Activated CD4-positive, alpha-beta T cell treated with anti-CD3 and anti-CD28 coated beads, Interleukin-2, amount 10 ng/mL, durations not matched to agents 7 days and 5 days (primary cell): ENCODE measurements at places on chromosomes 12 and 14.

GRCh38 chr12:14958361-14959125, 2.9 kb downstream of the ARHGDIB start:
- H3K27me3 ChIP-seq: no peaks in the 10 kb centered on the region
- no peak for DNase-seq
- peaks cover 70% of the 10 kb centered on the region for H3K36me3 ChIP-seq
- H3K4me1 ChIP-seq: peaks cover 49% of the 10 kb centered on the region

DNA sequence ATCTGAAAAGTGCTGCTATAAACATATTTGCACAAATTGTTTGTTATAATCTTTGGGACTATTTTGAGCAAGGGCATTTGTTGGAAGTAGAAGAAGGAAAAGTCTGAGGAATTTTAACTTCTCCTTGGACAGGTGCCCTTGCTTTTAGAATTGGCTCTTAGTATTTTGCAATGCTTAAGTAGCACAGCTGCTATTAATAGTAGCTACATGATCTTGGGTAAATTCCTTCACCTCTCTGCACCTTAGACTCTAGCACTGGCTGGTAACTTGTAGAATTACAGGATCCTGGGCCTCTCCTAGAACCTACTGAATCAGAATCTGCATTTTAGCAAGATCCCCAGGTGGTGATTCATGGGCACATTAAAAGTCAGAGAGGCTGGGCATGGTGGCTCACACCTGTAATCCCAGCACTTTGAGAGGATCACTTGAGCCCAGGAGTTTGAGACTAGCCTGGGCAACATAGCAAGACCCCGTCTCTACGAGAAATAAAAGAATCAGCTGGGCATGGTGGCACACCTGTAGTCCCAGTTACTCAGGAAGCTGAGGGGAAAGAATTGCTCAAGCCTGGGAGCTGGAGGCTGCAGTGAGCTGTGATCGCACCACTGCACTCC, 10.8 kb upstream of the TMEM120B start:
- no peak overlapping the region for H3K27ac ChIP-seq
- peaks cover 4% of the 10 kb centered on the region for H3K4me1 ChIP-seq
- no peak for DNase-seq
- no peak overlapping the region for H3K4me3 ChIP-seq
- no peaks in the 10 kb centered on the region for H3K36me3 ChIP-seq

GRCh38 chr14:99064262-99064954, 207.6 kb downstream of the BCL11B start:
- no peak overlapping the region for H3K4me3 ChIP-seq
- no peaks in the 10 kb centered on the region for H3K4me1 ChIP-seq
- no peaks in the 10 kb centered on the region for H3K36me3 ChIP-seq

DNA sequence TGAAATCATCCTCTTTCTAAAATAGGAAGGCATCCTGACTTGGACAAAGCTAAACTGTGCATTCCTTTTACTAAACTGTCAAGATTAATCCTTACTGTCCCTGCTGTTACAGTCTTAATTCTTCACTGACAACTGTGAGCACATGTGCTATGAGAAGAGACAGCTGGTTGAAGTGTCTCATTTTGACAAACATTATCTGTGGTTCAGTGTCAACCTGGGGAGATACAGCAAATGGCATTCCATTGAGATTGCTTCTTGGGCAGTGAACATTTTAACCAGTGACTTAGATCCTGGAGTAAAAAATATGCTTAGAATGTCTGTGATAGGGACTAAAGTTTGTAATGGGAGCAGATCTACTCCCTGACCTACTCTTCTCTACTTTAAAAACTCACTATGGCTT, 552.6 kb upstream of the ATP2B1 start:
- no peak overlapping the region for H3K27ac ChIP-seq
- H3K27me3 ChIP-seq: peaks cover 11% of the 10 kb centered on the region
- no peak overlapping the region for H3K4me3 ChIP-seq
- H3K4me1 ChIP-seq: no peaks in the 10 kb centered on the region

- no peak overlapping the region for H3K27ac ChIP-seq
- no peak for DNase-seq
- H3K4me3 ChIP-seq: no peak overlapping the region
- H3K36me3 ChIP-seq: no peaks in the 10 kb centered on the region
- H3K27me3 ChIP-seq: peaks cover 40% of the 10 kb centered on the region
Observed at GRCh38 chr12:15796493-15797141, 7.4 kb upstream of the EPS8 start.

GRCh38 chr14:91817566-91818325, 49.6 kb downstream of the TC2N start:
- no peak for DNase-seq
- H3K36me3 ChIP-seq: peaks cover 75% of the 10 kb centered on the region
- H3K27ac ChIP-seq: no peak overlapping the region
- no peaks in the 10 kb centered on the region for H3K27me3 ChIP-seq
- no peak overlapping the region for H3K4me3 ChIP-seq

- H3K27me3 ChIP-seq: no peaks in the 10 kb centered on the region
- DNase-seq: no peak
- no peak overlapping the region for H3K4me3 ChIP-seq
- H3K27ac ChIP-seq: no peak overlapping the region
- H3K36me3 ChIP-seq: peaks cover 36% of the 10 kb centered on the region
Observed at GRCh38 chr12:104697186-104697585, 240.4 kb downstream of the CHST11 start.

DNA sequence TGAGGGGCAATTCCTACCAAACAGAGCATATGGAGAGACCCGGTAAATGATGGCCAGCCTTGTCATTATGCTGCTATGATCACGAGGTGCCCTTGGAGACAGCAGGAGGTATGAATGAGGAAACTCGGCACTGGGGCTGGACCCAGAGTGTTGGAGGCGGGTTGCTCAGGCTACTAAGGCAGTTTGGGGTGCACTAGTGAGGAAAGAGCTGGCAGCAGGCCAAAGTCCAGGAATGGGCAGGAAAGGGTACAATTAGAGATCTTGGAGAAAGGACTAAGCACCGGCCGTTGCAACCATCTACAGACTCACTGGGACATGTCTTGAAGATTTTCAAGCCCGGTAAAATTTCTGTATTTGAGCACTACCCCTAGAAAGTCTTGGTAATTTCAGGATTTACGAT, 54.3 kb downstream of the CD9 start:
- H3K27me3 ChIP-seq: peaks cover 8% of the 10 kb centered on the region
- H3K4me3 ChIP-seq: no peak overlapping the region
- H3K36me3 ChIP-seq: no peaks in the 10 kb centered on the region
- no peak overlapping the region for H3K27ac ChIP-seq
- no peaks in the 10 kb centered on the region for H3K4me1 ChIP-seq

DNA sequence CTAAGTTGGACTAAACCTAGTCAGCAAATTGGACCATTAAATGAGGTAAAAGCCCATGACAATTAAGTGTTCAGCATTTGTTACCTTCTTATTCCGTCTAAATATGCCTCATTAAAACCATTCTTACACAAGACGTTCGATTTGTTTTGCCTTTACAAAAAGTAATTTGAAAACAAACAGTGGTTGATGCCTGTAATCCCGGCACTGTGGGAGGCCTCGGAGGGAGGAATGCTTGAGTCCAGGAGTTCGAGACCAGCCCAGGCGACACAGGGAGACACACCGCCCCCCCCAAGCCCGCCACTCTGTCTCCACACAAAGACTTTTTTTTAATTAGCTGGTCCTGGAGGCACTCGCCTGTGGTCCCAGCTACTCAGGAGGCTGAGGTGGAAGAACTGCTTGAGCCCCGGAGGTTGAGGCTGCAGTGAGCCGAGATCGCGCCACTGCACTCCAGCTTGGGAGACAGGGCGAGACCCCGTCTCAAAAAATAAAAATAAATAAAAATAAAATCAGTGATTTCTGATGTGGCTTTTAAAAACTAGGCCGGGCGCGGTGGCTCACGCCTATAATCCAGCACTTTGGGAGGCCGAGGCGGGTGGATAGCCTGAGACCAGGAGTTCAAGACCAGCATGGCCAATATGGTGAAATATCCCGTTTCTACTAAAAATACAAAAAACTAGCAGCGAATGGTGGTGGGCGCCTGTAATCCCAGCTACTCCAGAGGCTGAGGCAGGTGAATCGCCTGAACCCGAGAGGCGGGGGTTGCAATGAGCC, 856 bp upstream of the EIF4B start:
- peak overlapping the region; percentile 98 for H3K4me3 ChIP-seq
- peak overlapping the region; percentile 96 for H3K27ac ChIP-seq
- no peaks in the 10 kb centered on the region for H3K27me3 ChIP-seq
- peaks cover 21% of the 10 kb centered on the region for H3K36me3 ChIP-seq
- no peak for DNase-seq
- peaks cover 44% of the 10 kb centered on the region for H3K4me1 ChIP-seq

DNA sequence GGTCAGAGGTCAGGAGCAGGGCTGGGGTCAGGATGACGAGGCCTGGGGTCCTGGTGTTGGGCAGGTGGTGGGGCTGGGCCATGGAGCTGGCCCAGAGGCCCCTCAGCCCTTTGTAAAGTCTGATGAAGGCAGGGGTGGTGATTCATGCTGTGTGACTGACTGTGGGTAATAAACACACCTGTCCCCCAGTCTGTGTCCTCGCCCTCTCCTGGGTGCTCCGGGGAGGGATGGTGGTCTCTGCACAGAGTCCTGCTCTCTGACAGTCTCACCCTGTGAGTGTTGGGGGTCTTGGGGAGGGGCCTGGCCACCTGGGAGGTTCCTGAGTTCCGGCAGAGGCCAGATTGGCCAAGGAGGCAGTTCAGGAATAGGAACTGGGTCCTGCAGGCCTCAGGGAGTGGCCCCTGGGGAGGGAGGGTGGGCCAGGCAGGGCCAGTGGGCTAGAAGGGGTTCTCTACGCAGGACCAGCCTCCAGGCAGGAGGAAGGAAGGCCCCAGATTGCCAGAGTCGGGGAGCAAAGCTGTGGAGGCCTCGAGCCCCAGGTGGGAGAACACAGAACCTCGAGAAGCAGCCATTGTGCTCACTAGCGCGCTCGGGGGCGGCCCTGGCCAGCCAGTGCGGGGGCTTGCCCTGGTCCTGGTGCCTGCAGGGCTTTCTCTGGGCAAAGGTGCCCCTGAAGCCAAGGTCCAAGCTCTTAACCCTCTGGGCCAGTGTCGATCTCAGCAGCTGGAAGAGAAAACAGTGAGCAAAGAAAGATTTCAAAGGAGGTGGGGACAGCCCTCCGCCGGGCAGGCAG, 14.4 kb downstream of the ACADS start:
- no peaks in the 10 kb centered on the region for H3K36me3 ChIP-seq
- DNase-seq: no peak
- no peaks in the 10 kb centered on the region for H3K27me3 ChIP-seq

DNA sequence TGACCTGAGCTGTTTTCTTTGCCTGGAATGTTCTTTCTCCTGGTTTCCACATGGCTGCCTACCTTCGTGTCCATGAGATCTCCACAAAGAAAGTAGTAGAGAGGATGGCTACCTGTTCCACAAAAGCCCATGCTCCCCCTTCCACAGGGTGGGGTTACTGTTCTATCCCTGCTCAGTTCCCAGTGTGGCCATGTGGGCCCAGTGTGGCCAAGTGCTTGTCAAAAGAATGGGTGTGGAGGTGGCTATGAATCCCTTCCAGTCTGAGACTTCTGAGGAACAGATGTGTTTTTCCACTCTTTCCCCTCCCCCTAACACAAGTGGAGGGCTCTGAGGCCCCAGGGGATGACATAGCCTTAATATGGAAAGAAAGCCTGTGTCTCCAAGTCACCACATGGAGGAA, 26.2 kb upstream of the HSP90B1 start:
- no peak for DNase-seq
- H3K4me3 ChIP-seq: no peak overlapping the region
- H3K4me1 ChIP-seq: peaks cover 46% of the 10 kb centered on the region
- H3K27ac ChIP-seq: no peak overlapping the region
- no peaks in the 10 kb centered on the region for H3K27me3 ChIP-seq
- no peaks in the 10 kb centered on the region for H3K36me3 ChIP-seq

GRCh38 chr12:54131641-54132280, 57.0 kb downstream of the SMUG1 start:
- no peak for DNase-seq
- H3K4me1 ChIP-seq: peaks cover 3% of the 10 kb centered on the region
- H3K4me3 ChIP-seq: no peak overlapping the region
- no peaks in the 10 kb centered on the region for H3K36me3 ChIP-seq
